GM20000 (cell line): ENCODE measurements at places on chromosomes 3 and 15.

- DNase-seq, result no peak
These were observed 78.1 kb downstream of the LSM3 start for GRCh38 chr3:14256561-14257342.

- DNase-seq, result no peak
These were observed 67.1 kb upstream of the CHD2 start for GRCh38 chr15:92833106-92833433.

- DNase-seq, result no peak
These were observed 15.0 kb upstream of the LRRC34 start for GRCh38 chr3:169827712-169828111.

- peak; percentile 11 for DNase-seq
These were observed 115.4 kb downstream of the NEK10 start for GRCh38 chr3:27253831-27254230.

GRCh38 chr3:126126811-126127431 is 43.0 kb upstream of the SLC41A3 start:
- DNase-seq, result no peak

DNA sequence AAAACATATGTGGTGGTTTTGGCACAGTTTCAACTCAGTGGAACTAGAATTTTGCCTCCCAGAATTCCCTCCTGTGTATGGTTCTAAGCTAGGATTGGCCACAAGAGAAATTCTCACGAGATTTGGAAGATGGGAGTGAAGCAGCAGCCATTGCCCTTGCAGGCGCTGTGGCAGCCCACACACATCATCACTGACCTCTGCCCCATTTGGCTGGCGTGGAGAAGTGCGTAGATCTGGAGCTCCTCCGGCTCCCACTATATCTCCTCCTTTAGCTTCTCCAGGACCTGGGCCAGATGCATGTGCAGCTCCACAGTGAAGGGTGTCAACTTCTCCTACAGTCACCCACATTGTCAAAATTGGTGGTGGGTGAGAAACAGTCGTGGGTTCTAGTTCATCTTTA is 199.6 kb downstream of the EFHB start:
- no peak for DNase-seq

- DNase-seq, result no peak
These were observed 720.3 kb upstream of the ARPP21 start for GRCh38 chr3:34919025-34919424.

- DNase-seq, result peak; percentile 18
These were observed 175.3 kb downstream of the UACA start for GRCh38 chr15:70587896-70588567.

DNA sequence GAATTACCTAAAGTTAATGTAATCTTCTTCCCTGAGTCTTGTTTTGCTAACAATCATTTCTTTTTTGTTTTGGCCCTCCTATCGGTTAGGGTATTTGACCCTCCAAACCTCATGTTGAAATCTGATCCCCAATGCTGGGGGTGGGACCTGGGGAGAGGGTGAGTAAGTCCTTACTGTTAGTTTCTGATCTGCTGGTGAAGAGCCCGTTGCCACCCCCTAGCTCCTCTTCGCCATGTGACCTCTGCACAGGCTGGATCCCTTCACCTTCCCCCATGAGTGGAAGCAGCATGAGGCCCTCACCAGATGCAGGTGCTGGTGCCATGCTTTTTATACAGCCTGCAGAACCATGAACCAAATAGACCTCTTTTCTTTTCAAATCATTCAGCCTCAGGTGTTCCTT is 62.8 kb upstream of the ADCY5 start:
- no peak for DNase-seq

DNA sequence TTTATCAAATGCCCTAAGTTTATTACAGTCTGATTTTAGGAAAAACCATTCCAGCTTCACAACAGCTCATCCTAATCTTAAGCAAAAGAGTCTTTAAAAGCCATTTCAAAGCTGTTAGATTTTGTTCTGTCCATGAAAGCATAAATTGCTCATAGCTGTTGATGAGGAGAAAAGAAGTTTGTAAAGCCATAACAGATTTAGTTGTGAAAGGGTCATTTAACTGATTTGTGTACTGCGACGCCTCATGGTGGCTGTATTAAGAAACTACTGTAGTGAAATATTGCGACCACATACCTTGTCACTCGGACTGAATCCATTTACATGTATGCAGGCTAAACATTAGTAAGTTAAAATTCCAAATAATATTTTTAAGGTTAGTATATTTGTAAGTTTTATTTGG is 20.9 kb downstream of the BBX start:
- DNase-seq, result no peak

- no peak for DNase-seq
These were observed 124.8 kb downstream of the ATP10A start for GRCh38 chr15:25738171-25738965.

DNA sequence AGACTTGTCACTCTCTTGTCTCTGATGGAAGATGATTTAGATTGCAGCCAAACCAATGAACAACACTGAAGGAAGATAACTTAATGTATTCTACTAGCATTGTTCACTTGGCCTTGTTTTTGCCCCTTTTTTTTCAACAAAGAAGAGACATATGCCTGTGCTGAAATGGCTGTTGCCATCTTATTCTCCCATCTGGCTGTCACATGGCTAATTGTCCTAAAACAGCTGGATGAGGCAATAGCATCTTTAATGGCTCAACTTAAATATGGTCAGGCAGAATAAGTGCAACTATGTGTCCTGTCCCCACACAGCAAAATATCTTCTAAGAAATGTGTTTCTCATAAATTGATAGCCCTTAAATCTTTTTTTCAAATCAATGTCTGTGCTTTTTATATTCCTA is 576.9 kb downstream of the TUSC7 start:
- no peak for DNase-seq

GRCh38 chr3:77160931-77161497 is 121.1 kb downstream of the ROBO2 start:
- DNase-seq, result no peak

DNA sequence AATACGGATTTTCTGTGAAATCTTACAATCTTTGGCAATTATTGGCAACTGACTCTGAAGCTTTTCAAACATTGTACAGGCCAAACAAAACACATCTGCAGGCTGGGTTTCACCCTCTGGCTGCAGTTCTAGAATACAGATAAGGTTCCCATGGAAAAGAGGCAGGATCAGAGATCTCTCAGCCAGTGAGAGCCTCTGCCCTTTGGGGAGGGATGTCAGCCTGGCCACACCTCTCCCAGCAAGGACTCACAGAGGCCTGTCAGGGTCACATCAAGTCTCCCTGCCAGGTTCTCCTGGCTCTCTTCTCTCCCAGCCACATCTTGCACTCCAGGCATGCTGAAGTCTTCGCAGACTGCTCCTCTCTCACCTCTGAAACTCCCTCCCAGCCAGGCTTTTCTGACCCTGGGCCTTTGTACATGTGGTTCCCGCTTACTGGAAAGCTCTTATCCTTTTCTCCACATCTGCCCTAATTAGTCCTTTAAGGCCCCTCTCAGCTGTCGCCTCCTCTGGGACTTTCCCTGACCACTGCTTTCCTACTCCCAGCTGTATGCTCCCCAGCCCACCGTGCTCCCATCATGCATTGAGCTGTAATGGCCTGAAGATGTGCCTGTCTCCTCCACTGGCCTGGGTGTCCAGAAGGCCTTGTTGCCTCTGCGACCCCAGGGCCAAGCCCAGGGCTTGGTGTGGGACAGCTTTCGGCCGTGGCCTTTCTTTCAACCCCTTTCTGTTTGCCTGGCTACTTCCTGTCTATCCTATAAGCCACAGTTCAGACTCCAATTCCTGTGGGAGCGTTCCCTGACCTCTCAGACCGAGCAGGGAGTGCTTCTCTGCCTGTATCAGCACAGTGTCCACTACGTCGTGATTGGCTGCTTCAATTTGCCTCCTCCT is 4.3 kb downstream of the RBP1 start:
- DNase-seq, result no peak

DNA sequence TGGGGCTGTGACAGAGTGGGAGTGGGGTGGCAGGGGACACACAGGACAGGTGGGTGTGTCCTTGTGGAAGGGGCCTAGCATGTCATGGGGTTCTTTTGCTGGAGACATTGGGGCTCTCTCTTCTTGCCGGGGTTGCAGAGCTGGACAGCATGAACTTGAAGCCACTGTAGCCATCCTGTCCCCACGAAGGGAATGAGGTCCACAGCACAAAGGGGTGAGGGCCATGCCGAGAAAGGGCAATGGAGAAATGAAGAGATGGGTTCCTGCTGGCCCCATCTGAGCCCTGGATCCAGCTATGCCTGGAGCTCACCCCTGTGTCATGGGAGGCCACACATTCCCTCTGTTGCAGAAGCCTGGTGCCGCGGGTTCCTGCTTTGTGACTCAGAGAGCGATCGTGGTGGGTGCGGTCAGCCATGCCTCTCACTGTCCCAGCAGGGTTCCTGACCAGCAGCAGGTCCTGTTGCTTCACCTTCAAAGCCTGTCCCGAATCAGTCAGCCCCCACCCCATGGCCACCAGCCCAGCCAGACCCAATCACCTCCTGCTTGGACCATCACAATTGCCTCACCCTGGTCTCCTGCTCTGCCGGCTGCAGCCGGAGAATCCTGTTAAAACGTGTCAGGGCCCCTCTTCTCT is 50.0 kb downstream of the DNAJB8 start:
- no peak for DNase-seq

GRCh38 chr3:175383813-175384212 is 524.7 kb downstream of the NAALADL2 start:
- no peak for DNase-seq

DNA sequence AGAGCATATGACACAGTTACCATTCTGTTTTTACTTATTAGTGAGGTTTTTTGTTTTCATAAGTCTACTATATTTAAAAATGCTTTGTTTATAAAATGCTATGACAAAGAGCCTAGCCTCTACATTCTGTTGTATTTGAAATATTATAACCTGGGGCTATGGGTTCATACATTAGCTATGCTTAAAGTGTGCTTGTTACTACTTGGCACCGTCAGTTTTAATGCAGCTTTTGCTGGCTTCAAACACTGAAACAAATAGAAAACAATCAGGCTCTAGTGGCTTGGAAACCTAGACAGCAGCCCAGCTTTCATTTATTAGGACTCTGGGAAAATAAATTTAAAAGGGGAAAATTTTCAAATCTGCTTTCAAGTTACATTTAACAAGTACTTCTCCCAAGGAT is 635.9 kb downstream of the CADM2 start:
- DNase-seq, result no peak

GRCh38 chr3:194268654-194269512 is 82.2 kb downstream of the CPN2 start:
- DNase-seq, result no peak

- peak; percentile 82 for DNase-seq
These were observed 54.8 kb upstream of the SPESP1 start for GRCh38 chr15:68875377-68876116.

- no peak for DNase-seq
These were observed 38.6 kb upstream of the TTC14 start for GRCh38 chr3:180563406-180563805.

DNA sequence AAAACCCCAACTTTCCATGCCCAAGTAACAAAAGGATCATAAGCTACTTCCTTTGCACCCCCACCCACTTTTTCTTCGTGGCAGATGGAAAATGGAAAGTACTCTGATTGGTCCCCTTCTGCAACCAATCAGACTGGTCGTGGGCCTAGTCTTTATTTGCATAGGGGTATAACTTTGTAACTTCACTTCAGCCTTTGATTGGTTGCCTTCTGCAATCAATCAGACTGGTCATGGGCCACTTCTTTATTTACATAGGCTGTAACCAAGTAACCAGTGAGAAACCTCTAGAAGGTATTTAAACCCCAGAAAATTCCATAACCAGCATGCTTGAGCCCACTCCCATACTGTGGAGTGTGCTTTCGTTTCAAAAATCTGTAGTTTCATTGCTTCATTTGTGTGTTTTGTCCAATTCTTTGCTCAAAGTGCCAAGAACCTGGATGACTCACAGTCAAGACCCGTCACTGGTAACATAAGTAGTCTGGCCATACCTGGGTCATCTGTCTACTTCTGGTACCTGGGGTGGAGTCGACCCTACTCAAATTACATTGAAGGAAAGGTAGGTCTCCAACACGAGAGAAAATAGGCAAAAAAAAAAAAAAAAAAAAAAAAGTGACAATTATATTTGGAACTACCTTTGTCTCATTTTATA is 41.9 kb downstream of the CMTM8 start:
- DNase-seq, result no peak

DNA sequence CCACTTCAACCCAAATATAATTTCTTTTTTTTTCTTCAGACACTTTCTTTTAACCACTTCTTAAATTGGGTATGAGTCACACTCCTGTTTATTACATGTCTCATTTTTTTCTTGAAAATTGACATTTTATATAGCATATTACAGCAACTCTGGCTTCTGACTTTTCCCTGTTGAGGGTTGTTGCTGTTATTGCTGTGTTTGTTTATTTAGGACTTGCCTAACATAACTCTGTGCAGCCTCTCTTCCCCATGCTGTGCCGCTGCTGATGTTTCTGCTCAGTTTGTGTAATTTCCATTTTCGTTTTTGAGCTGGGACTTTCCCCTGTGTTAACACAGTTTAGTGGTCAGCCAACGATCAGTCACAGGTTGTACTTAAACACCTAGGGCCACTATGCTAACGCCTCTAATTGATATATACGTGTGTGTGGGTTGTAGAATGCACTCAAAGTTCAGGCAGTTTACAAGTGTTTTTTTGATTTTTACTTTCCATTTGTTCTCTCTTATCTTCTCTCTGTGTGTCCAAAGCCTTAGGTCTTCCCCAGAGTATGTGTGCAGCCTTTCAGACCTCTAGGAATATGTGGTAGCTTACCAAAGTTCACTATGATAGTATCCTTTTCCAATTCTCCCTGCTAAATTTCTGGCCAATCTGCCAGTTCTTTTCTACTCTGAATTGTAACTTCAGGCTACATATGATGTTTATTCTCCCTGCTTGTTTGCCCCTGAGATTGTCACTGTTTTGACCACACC is 337.2 kb downstream of the ZBTB20 start:
- peak; percentile 77 for DNase-seq

GRCh38 chr3:146747928-146748327 is 142.8 kb upstream of the PLSCR5 start:
- DNase-seq, result no peak

DNA sequence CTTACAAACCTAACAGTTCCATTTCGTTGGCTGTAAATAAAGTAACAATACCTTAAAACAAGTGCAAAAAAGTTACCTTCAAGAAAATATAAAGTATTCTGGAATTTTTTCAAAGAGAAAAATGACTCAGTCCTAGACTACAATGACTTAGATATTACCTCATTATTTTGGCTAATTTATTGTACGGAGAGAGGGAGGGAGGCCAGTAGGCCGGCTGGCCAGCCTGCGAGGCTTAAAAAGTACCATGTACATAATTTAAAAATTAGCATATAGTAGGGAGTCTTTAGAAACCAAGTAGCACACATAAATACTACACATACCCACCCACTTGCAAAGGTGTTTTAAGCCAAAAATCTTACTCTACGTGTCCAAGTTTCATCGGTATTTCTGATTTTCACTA is 41.9 kb upstream of the MAP4 start:
- DNase-seq, result no peak

- DNase-seq, result no peak
These were observed 10.7 kb upstream of the TRAK1 start for GRCh38 chr3:42080453-42080872.
